ENCODE measurements at places on chromosomes 2 and 18.

- no peak for DNase-seq
Measured at GRCh38 chr18:36505665-36506064, 208.2 kb downstream of the FHOD3 start.

- no peak for DNase-seq
Measured at GRCh38 chr2:86199834-86200177, 549 bp downstream of the MRPL35 start.

GRCh38 chr18:34224423-34225217 lies at the start of gene NOL4:
Gene NOL4 (minus strand): TSS chr18:34224913. CDS start chr18:34223253, 1,660 bp downstream.
- DNase-seq = no peak

DNA sequence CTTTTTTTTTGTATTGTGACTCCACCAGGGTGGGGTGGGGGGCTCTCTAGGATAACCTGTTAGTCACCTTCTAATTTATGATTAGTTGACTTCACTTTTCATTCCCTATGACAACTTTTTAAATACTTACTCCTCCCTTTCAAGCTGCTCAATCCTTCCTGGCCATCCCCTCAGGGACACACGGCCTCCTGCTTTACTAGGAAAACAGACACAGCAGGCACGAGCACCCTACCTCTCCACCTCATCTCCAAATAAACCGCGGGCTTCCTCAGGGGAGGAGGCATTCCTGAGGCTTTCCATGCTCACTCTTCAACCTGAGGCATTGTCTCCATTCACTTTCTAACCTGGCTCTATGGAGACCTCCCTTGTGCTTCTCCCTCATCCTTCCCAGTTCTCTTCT lies 33.0 kb downstream of the B4GALT6 start:
- DNase-seq = no peak

DNA sequence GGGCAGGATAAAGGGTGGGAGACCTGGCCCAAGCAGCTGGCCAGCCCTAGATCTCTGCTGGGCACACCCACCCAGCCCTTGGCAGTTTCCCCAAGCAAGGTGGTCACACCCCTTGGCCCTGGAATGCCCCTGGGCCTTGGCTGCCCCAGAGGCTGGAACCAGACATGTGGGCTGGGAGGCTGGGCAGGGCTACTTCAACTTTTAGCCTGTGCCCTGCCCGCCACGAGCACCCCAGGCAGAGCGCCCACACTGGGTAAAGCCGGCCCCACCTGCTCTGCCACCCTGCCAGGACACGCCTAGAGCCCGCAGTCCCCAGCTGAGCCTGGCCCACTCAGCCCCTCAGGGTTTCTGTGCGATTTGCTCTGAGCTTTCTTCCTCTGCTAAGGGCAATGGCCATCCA lies 119.7 kb upstream of the SMAD2 start:
- DNase-seq = no peak
